ENCODE measurements at places on chromosomes 7 and 10. TPM values are rescaled to one million over a fixed set of nuclear protein-coding genes. Genes with fewer than 3 reads are reported as not detected.

The UROS gene
- total RNA-seq: 18.6 TPM

The PNLIPRP2 gene
- total RNA-seq: not detected

- no peak for DNase-seq
These were observed 89.1 kb upstream of the KCNMA1 start for GRCh38 chr10:77726732-77727131.

GRCh38 chr7:82705517-82706260 lies 262.1 kb upstream of the CACNA2D1 start:
- DNase-seq: no peak

DNA sequence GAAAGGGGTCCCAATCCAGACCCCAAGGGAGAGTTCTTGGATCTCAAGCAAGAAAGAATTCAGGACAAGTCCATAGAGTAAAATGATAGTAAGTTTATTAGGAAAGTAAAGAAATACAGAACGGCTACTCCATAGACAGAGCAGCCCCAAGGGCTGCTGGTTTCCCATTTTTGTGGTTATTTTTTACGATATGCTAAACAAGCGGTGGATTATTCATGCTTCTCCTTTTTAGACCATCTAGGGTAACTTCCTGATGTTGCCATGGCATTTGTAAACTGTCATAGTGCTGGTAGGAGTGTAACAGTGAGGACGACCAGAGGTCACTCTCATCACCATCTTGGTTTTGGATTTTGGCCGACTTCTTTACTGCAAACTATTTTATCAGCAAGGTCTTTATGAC lies 1033.4 kb downstream of the SORCS3 start:
- no peak for DNase-seq

DNA sequence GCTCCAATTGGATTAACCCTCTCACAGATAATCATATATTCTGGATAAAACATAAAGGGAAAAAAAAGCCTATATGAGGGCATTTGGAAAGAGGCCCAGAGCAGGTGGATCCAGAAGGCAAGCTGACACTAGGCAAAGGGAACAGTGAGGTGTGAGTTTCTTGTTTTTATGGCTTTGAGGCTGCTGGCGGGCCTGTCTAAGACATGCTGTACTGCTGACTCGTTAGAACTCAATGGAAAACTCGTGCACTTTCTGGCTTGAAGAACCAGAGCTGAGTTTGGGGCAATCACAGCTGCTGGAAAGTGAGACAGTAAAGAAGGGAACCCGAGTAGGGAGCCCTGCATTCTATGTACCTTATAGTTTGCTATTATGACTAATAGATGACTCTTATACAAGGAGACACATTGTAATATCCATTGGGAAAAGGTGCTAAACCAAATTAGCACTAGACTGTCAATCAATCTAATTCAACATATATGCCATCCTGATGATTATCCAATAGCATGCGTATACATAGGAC lies 637.1 kb downstream of the GATA3 start:
- DNase-seq: no peak

- DNase-seq: no peak
These were observed at the start of gene KCNMA1 for GRCh38 chr10:77637532-77638320. Gene KCNMA1, minus strand, starts transcription at chr10:77637808.

DNA sequence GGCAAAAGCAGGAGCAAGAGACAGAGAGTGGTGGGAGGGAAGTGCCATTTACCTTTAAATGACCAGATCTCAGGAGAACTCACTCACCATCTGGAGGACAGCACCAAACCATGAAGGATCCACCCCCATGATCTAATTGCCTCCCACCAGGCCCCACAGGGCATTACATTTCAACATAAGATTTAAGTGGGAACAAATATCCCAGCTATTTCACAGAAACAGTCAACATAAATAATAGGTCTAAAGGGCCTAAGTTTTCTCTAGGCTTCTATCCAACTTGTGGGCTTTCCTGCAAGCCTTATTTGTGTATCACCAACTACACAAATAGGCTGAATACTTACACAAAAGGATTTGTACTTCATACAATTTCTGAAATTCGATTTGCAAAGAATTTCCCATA lies 196.8 kb upstream of the POT1 start:
- DNase-seq: no peak
